ENCODE measurements at places on chromosomes 6 and 20.

- DNase-seq, result no peak
These were observed 4.3 kb downstream of the LZTS3 start for GRCh38 chr20:3168829-3169590.

GRCh38 chr20:61043681-61044080, 208.4 kb upstream of the CDH4 start:
- DNase-seq, result no peak

GRCh38 chr6:79777713-79778579, 146.8 kb downstream of the SH3BGRL2 start:
- peak; percentile 78 for DNase-seq

- DNase-seq, result no peak
These were observed 236.7 kb downstream of the FARS2 start for GRCh38 chr6:5497896-5498578.
